ENCODE measurements at places on chromosomes 16 and 17.

GRCh38 chr16:3587547-3588110 lies 10.4 kb upstream of the NLRC3 start:
- no peak for DNase-seq

- DNase-seq: no peak
These were observed 709 bp downstream of the RAB34 start for GRCh38 chr17:28716740-28717577.

GRCh38 chr16:67429799-67430503 lies 970 bp upstream of the HSD11B2 start:
- DNase-seq: no peak

DNA sequence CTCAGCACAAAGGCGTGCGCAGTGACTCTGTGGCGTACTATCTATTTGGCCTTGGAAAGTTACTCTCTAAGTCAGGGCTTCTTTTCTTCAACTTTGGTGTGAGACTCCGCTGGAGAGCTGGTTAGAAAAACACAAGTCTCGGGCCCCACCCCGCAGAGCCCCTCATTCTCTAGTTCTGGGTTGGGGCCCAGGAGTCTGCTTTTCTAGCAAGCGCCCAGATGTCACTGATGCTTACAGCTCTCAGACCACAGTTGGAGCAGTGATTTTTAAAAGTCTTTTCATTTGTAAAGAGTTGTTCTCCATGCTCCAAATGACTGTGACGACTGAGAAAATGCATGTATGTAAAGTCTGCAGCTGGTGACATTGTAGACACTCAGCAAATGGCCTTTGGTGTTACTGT lies 582.3 kb downstream of the WWOX start:
- DNase-seq: no peak

GRCh38 chr16:72536723-72537435 lies 364.9 kb upstream of the PMFBP1 start:
- DNase-seq: no peak

- DNase-seq: no peak
These were observed 3.6 kb downstream of the LSM12 start for GRCh38 chr17:44062871-44063270.

GRCh38 chr17:47304186-47304585 lies 19.6 kb upstream of the EFCAB13 start:
- DNase-seq: no peak

GRCh38 chr17:41739661-41740352 lies 5.4 kb upstream of the HAP1 start:
- DNase-seq: no peak

DNA sequence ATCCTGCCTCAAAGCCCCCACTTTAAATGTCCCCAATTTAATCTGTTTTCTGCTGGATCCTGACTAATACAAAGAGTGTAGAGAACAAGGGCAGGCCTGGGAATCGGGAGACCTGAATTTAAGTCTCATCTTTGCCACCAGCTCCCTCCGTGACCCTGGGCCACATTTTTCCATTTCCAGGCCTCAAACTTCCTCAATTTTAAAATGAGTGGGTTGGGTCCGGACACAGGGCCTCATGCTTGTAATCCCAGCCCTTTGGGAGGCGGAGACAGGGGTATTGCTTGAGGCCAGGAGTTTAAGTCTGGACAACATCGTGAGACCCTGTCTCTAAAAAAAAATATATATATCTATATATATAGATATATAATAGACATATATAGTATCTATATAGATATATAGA lies 61.4 kb downstream of the SRL start:
- no peak for DNase-seq

DNA sequence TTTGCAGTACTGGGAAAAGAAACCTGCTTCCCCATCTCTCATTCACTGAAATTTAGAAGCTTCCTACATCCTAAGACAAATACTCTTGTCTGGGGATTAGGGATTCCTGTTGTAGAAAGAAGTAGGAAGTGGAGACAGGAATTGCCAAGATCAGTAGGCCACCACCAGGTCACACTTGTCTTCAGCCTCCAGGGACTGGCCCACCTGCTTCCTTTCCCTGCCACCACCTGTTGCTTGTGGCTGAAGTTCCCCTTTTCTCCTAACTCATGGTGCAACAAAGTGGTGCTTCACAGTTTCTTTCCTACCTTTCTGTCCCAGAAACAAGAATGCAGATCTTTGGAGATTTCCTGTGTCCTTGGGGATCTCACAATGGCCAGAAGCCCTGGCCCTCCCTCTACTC lies 82.4 kb downstream of the WNT3 start:
- no peak for DNase-seq

- no peak for DNase-seq
These were observed 811 bp upstream of the MAP2K3 start for GRCh38 chr17:21283482-21284318.

- DNase-seq: no peak
These were observed 1.7 kb upstream of the DVL2 start for GRCh38 chr17:7235693-7236665.

Data from CD4-positive, alpha-beta T cell treated with Interleukin-12 subunit alpha and Interleukin-12 subunit beta, for 1 hour (primary cell).